ENCODE measurements at places on chromosomes 1 and 21.

DNA sequence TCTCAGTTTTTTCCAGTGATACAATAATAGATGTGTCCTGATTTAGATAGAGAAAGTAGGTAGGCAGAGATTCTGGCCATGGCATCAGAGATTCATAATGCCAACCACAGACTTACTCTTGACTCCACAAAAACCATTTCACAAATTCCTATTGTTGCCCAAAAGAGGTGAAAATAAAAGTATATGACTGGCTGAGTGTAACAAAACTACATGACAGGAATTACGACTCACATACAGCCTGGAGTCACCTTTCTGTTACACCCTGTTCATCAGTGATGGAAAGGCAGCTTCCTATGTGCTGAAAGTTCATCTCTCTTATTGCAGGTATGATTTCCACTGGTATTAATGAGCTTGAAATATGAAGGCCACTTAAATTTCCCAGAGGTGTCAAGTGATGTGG, 72.3 kb downstream of the MPZL1 start:
- DNase-seq = no peak

- no peak for DNase-seq
These were observed 93.3 kb upstream of the WNT4 start for GRCh38 chr1:22236166-22236565.

- DNase-seq = no peak
These were observed 33.3 kb upstream of the CFAP298 start for GRCh38 chr21:32645261-32646182.

DNA sequence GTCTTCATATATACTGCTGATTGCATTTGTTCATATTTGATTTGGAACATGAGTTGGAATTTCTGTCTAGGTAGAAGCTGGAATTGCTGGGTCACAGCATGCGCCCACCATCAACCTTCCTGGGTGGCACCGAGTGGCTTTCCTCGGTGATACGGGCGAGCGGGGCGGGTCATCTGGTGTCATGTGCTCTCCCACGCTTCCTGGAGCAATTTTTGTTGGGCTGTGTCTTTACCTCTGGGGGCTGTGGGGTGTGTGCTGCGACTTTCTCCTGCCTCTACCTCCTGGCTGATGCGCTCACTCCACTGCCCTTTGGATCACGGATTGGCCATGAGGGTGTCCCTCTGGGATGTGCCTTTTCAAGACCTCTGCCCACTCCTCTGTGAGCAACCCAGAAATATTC, 108.7 kb upstream of the COL6A1 start:
- DNase-seq = no peak

DNA sequence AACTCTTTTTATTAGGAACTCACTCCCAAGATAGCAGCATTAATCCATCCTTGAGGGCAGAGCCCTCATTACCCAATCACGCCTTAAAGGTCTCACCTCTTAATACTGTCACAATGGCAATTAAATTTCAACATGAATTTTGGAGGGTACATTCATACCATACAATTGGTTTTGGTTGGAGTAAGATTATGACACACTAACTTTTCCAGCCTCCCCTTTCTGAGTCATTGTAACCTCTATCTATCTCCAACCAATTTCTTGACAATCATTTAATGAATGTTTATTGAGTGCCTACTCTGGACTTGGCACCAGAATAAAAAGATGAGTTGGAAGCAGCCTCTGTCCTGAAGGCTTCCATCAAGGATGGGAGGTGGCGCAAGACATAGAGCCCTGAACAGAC, 94.2 kb upstream of the L1TD1 start:
- DNase-seq = no peak

DNA sequence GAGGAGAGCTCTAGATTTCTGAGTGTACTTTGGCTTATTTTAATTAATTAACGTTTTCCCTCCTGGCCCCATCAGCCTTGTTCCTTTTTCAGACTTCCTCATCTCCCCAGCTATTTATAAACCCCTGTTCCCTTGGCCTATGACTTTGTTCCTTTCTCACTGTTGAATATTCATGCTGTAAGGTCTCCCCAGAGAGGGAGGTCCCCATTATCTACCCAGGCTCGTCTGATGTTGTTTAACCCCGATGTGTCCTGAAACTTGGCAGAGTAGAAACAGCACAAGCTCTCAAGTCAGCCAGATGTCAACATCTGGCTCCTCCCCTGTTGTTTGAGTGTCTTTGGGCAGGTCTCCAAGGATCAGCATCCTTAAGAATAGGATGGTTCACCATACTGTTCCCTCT, 153.6 kb downstream of the HIVEP3 start:
- no peak for DNase-seq

- DNase-seq = no peak
These were observed 321.2 kb downstream of the HLX start for GRCh38 chr1:221200464-221200863.

- no peak for DNase-seq
These were observed 32.3 kb upstream of the TENT5C start for GRCh38 chr1:117573386-117574023.

GRCh38 chr21:17780539-17780938, 38.6 kb downstream of the C21orf91 start:
- DNase-seq = no peak

GRCh38 chr1:203133970-203134725, 6.6 kb downstream of the ADORA1 start:
- DNase-seq = no peak

DNA sequence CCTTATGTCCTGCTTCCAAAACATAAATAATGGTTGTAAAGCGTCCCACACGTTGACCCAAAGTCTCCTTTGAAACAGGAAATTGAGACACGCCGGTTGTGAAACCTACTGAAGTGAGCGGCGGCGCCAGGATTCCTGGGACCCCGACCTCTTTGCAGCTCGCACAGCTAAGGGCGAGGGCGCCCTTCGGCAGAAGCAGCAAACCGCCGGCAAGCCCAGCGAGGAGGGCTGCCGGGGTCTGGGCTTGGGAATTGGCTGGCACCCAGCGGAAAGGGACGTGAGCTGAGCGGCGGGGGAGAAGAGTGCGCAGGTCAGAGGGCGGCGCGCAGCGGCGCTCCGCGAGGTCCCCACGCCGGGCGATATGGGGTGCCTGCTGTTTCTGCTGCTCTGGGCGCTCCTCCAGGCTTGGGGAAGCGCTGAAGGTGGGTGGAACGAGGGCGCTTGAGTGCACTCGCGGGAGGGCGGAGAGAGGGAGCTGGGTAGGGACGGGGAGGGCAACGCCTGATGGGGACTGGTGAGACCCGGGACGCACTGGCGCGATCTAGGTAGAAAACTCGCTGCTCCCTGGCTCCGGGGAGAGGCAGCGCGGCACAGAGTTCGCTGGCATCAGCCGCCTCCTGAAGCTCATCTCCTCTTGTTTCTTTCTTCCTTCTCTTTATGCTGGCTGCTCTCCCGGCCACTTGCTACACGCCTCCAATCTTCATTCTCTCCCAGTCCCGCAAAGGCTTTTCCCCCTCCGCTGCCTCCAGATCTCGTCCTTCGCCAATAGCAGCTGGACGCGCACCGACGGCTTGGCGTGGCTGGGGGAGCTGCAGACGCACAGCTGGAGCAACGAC, at the start of gene CD1D:
TSS of gene CD1D (plus strand) at position 155 of the 836 bp plus-strand sequence. CDS start at position 362, 207 bp downstream.
- no peak for DNase-seq

DNA sequence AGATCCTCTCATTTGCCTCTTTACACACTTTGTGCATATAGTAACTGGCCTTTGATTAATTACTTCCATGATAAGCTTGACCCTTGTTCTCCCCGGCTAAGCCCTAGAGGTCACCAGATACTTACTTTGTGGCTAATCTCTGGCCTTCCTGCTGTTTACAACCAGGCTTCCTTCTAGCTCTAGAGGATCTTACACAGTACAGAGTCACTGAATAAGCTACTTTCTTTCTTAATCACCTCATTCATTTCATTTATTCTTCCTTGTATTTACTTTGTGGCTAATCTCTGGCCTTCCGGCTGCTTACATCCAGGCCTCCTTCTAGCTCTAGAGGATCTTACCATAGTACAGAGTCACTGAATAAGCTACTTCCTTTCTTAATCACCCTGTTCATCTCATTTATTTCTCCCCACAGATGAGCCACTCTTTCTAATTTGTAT, 144.3 kb upstream of the C1orf21 start:
- DNase-seq = no peak

- no peak for DNase-seq
These were observed 73.6 kb upstream of the TARDBP start for GRCh38 chr1:10938741-10939417.

DNA sequence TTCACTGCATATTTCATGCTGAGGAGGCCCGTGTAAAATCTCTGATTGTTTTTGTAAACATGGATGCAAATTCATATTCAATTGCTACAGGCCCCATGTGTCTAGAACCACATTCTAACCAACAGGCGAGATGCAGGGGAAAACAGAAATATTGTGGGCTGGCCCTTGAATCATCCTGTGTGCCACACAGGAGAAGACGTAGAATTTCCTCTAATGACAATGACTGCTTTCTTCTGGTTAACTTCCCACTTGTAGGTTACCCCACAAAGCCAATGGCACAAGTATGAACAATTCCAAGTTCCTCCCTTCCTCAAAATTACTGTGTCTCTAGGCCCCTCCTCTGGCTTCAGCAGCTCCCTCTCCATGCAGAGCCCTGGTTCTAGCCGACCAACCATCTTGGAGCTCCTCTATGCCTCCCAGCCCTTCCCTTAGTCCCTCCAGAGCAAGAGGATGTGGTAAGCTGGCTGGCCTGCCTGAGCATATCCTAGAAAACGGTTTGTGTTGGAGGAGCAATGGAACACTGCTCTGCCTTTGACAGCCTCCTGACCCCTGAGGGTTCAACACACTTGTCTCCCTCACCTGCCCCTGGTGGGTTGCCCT, 205.2 kb downstream of the HS2ST1 start:
- no peak for DNase-seq

GRCh38 chr1:86757272-86757984, 53.1 kb downstream of the SH3GLB1 start:
- no peak for DNase-seq

DNA sequence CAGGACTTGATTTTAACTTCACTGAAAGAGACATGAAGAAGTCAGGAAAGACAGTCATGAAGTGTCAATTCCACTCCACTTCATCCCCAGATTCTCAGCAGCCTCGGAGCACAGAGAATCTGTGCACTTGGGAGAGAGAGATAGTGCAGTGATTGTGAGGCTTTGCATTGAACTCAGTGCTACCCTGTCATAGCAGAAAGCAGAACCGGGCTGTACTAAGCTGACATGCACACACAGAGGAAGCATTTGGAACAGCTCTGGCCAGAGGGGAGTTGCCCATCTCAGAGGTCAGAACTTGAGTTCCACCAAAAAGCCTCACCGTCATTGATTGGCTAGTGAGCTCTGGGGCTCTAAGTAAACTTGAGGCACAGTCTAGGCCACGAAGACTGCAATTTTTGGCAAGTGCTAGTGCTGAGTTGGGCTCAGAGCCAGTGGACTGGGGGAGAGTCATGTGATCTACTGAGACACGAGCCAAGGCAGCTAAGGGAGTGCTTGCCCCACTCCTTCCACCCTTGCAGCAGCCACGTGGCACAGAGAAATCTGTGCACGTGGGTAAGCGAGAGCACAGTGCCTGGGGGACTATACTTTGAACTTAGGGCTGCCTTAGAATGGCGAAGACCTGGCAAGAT, 810.2 kb upstream of the ADAMTS5 start:
- no peak for DNase-seq

DNA sequence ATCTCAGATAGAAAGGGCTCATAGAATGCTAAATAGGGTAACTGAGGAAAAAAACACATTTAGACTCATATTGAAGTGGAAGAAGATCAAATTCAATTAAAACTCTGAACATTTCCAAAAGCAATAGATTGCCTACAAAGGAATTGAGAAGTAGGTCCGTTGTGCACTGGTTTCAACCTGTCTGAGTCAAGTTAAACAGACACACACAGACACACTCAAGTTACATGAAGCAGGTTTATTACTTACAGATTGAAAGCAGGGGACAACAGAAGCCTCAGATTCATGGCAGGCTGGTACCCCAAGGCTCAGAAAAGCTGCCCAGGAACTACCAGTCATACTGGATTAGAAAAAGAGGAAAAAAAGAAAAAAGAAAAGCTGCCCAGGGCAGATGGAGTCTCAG, 20.7 kb upstream of the S100A2 start:
- no peak for DNase-seq

GRCh38 chr1:154485106-154485505, 16.9 kb upstream of the TDRD10 start:
- no peak for DNase-seq

DNA sequence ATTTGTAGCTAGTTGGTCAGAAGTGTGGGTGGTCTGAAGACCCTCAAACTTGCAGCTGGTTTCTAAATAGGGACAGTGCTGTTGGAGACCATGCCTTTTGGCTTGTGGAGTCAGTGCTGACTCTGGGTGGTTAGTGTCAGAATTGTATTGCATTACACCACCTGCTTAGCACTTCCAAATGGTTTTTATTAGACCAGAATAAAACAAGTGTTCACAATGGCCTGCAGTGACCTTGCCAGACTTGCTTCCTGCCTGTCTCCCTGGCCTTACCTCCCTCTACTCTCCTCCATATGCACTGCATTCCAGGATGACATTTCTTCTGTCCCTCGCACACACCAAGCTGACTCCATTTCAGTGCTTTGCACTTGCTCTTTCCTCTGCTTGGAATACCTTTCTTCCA, 72.7 kb upstream of the CNIH3 start:
- DNase-seq = no peak

GRCh38 chr1:164719676-164720439, 160.9 kb downstream of the PBX1 start:
- no peak for DNase-seq

DNA sequence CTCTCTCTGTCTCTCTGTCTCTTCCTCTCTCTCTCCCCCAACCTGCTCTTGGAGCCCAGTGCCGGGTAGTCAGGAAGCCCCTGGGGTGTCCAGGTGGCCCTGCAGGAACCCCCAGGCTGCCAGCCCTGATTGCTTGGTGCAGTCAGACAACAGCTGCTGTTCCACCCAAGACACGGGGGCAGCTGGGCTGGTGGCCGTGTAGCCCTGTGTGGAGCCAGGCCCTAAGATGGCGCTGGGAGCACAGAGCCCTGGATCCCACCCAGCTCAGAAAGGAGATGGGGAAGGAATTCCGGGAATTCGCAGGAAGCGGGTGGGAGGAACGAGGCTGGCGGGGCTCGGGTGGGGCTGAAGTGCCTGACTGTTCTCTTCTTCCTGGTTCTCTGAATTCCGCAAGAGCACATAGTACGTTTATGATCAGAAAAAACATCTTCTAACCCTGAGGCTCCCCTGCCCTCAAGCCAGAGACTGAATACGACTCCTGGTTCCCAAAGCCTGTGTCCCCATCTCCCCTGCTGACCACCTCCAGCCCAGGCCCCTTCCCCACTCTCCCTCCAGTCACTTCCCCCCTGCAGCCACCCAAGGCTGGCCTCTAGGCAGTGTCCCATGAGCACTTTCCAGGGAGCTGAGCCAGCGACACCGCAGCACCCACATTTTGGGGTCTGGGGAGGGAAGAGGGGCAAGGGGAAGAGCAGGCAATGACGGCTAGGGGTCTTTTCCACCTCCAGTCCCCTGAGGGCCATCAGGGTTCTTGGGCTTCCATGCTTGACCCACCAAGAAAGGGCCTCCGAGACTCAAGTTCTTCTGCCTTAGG, 55.0 kb downstream of the WNT9A start:
- DNase-seq = no peak

- no peak for DNase-seq
These were observed 37.2 kb upstream of the TSPEAR start for GRCh38 chr21:44748621-44749020.

- no peak for DNase-seq
These were observed 921 bp downstream of the SMPDL3B start for GRCh38 chr1:27935721-27936120.
